Upper lobe of right lung (tissue), 1 donor: ENCODE measurements at places on chromosomes 3 and 15.

- H3K27me3 ChIP-seq = no peaks in the 10 kb centered on the region
- no peak overlapping the region for H3K4me3 ChIP-seq
- H3K36me3 ChIP-seq = no peaks in the 10 kb centered on the region
- H3K27ac ChIP-seq = no peak overlapping the region
- H3K4me1 ChIP-seq = no peaks in the 10 kb centered on the region
Measured at GRCh38 chr15:89670971-89671560, 8.1 kb downstream of the PLIN1 start.

GRCh38 chr3:51955175-51955892 lies at the start of gene GPR62:
Gene GPR62 (plus strand): TSS chr3:51955381. CDS start chr3:51955653, 272 bp downstream.
- no peaks in the 10 kb centered on the region for H3K27me3 ChIP-seq
- H3K4me1 ChIP-seq = peaks cover 8% of the 10 kb centered on the region
- H3K4me3 ChIP-seq = peak within 1 kb of the TSS; percentile 43
- H3K36me3 ChIP-seq = no peaks in the 10 kb centered on the region
- peak within 1 kb of the TSS; percentile 60 for H3K27ac ChIP-seq

DNA sequence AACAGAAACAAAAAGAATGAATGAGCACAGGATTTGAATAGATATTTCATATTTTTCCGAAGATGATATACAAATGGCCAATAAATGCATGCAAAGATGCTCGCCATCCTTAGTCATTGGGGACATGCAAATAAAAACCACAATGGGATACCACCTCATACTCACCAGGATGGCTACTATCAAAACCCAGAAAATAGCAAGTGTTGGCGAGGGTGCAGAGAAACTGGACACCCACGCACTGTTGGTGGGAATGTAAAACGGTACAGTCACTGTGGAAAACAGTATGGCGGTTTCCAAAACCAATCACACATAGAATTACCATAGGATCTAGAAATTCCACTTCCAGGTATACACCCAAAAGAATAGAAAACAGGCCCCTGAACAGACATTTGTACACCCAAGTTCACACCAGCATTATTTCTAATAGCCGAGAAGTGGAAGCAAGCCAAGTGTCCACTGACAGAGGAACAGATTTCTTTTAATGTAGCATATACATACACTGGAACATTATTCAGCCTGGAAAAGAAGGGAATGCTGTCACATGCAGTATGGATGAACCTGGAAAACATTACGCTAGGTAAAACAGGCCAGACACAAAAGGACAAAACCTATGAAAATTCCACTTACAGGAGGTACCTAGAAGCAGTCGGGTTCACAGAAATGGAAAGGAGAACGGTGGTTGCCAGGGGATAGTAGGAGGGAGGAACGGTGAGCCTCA lies 3.6 kb downstream of the RNF168 start:
- DNase-seq = no peak
- no peaks in the 10 kb centered on the region for H3K27me3 ChIP-seq
- H3K36me3 ChIP-seq = peaks cover 12% of the 10 kb centered on the region

DNA sequence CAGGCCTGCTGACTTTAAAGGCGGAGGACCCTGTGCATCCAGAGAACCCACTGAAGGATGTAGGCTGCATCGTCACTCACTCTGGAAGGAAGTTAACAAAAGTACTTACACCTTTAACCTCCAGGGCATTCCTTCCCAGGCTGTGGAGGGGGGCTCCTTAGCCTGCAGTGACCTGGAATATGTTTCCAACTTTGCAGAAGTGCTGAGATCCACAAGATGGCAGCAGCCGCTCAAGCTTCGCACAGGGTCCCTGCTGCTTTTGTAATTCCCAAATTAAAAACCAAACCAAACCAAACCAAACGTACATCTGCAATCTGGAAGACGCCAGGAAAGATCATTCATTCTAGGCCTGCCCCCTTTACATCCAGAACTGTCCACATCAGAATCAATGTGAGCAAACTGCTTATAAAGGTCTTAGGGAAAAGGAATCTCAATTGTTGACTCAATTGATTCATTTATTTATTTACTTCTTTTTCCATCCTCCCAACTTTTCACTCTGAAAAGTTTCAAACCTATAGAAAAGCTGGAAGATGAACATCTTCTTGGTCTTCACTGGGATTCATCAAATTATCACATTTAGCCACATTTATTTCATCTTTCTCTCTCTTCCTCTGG lies 70.5 kb upstream of the KLHL25 start:
- no peaks in the 10 kb centered on the region for H3K27me3 ChIP-seq
- no peaks in the 10 kb centered on the region for H3K4me1 ChIP-seq
- no peaks in the 10 kb centered on the region for H3K36me3 ChIP-seq

GRCh38 chr15:31276596-31277298 lies 49.9 kb upstream of the KLF13 start:
- no peak overlapping the region for H3K4me3 ChIP-seq
- no peak for DNase-seq
- H3K27ac ChIP-seq = no peak overlapping the region
- H3K4me1 ChIP-seq = peaks cover 12% of the 10 kb centered on the region
- no peaks in the 10 kb centered on the region for H3K27me3 ChIP-seq

DNA sequence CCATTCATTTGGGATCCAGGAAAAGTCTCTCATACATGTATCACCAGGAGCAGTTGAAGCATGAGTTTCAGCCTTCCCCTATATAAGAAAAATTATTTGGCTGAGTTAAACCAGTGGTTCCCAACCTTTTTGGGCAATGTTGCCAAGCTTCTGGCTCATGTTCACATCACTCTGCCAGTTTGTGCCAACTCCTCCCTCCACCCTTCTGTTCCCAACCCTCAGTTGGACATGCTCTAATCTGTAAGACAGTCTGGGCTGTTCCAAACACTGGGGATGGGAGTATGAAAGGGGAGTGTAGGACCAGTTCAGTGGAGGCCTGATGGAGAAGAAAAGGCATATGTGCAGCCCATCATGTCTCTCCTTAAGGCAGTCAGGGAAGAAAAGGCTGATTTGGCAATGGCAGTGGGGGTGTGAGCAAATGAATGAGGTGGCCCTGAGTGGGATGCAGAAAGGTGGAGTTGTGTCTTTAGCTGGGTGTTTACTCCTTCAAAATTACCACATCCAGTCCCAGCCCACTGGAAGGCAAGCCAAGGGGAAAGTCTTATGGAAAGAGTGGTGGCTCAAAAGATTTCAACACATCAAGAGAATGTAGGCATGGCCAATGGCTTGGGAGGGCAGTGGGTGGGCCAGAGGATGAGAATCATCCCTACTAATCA lies 32.0 kb upstream of the PRICKLE2 start:
- no peak overlapping the region for H3K27ac ChIP-seq
- H3K27me3 ChIP-seq = no peaks in the 10 kb centered on the region
- no peak overlapping the region for H3K4me3 ChIP-seq
- H3K36me3 ChIP-seq = no peaks in the 10 kb centered on the region
- peaks cover 26% of the 10 kb centered on the region for H3K4me1 ChIP-seq

DNA sequence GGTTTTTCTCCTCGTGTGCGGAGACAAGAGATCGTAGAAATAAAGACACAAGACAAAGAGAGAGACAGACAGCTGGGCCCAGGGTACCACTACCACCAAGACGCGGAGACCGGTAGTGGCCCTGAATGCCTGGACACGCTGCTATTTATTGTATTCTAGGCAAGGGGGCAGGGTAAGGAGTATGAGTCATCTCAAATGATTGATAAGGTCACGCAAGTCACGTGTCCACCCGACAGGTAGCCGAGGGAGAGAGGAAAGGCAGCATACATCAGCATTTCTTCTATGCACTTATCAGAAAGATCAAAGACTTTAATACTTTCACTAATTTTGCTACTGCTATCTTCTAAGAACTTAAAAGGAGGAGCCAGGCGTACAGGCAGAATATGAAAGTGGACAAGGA lies 28.2 kb downstream of the MYL3 start:
- no peaks in the 10 kb centered on the region for H3K4me1 ChIP-seq
- DNase-seq = no peak
- no peaks in the 10 kb centered on the region for H3K36me3 ChIP-seq
- H3K27ac ChIP-seq = no peak overlapping the region
- H3K27me3 ChIP-seq = no peaks in the 10 kb centered on the region
- H3K4me3 ChIP-seq = no peak overlapping the region

DNA sequence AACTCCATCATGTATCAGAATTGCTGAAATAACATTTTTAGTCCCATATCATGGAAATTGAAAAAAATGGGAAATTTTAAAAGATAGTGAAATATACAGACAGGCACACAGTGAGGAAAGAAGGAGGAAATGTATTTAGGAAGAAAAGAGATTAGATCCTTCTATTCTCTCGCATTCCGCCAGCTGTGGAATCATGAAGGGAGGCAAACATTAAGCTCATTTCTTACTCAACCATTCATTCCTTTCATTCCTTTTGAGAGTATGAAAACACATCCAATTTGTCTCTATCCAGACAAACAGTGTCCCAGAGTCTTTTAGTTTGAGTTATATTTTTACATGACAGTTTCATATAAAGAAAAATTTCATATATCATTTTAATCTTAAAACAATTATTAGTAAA lies 52.5 kb upstream of the KCNMB2 start:
- no peaks in the 10 kb centered on the region for H3K27me3 ChIP-seq
- no peak for DNase-seq
- H3K27ac ChIP-seq = no peak overlapping the region
- no peak overlapping the region for H3K4me3 ChIP-seq
- no peaks in the 10 kb centered on the region for H3K36me3 ChIP-seq

- H3K36me3 ChIP-seq = no peaks in the 10 kb centered on the region
- no peak for DNase-seq
- H3K27ac ChIP-seq = peak overlapping the region; percentile 64
- peaks cover 16% of the 10 kb centered on the region for H3K4me1 ChIP-seq
Measured at GRCh38 chr3:88032245-88032644, 26.6 kb downstream of the CGGBP1 start.

GRCh38 chr3:99982650-99983049 lies 131.7 kb downstream of the FILIP1L start:
- no peaks in the 10 kb centered on the region for H3K36me3 ChIP-seq
- no peak overlapping the region for H3K4me3 ChIP-seq
- H3K27ac ChIP-seq = no peak overlapping the region
- H3K27me3 ChIP-seq = no peaks in the 10 kb centered on the region
- no peaks in the 10 kb centered on the region for H3K4me1 ChIP-seq
- DNase-seq = no peak

DNA sequence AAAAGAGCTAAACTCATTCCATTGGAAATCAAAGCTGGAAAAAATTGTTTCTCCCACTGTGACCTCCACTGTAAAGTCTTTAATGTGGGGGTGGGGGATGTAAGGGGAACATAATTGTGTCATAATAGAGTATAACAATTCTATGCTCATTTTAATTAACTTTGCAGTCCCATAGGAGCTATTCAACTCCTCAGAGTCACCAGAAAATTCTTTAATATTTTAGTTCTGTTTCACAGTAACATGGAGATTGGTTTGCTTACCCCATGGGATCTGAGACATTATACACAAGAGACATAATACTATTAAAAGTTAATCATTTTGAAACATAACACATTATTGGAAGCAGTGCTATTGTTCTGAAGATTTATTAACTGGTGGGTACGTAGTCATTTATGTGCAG lies 765.9 kb upstream of the GRM7 start:
- no peak overlapping the region for H3K27ac ChIP-seq
- no peak for DNase-seq
- H3K36me3 ChIP-seq = no peaks in the 10 kb centered on the region
- H3K27me3 ChIP-seq = no peaks in the 10 kb centered on the region
- H3K4me1 ChIP-seq = no peaks in the 10 kb centered on the region
- H3K4me3 ChIP-seq = no peak overlapping the region

DNA sequence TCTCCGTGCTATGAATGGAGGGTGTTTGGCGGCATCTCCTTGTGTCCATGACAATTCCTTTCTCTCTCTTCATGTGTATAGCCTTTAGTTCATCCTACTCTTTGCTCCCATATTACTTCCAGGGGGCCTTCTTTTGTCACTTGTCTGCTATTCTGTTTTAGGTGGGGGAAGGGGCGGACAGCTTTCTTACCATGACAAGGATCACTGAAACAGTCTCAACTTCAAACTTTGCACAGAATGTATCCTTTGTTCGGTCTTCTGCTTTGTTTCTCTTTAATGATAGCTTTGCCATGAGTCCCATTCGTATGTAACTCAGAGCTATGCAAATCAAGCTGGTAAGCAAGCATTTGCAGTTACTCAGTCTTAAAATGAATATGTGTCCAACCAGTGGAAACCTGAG lies 294.2 kb downstream of the TIGIT start:
- no peaks in the 10 kb centered on the region for H3K36me3 ChIP-seq
- no peak overlapping the region for H3K4me3 ChIP-seq
- H3K27me3 ChIP-seq = no peaks in the 10 kb centered on the region

DNA sequence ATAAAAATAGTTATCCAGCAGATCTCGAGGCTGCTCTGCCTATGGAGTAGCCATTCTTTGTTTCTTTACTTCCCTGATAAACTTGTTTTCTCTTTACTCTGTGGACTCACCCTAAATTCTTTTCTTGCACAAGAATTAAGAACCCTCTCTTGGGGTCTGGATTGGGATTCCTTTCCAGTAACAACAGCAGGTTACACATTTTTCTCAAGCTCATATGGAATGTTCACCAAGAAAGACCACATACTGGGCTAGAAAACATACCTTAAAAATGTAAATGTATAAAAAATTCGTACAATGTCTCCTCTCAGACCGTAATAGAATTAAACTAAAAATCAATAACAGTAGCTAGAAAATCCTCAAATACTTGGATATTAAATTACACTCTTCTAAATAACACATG lies 299.2 kb downstream of the CNTN3 start:
- H3K4me1 ChIP-seq = no peaks in the 10 kb centered on the region
- no peak overlapping the region for H3K4me3 ChIP-seq

GRCh38 chr3:31405515-31405914 lies 127.2 kb upstream of the STT3B start:
- no peaks in the 10 kb centered on the region for H3K27me3 ChIP-seq
- H3K27ac ChIP-seq = no peak overlapping the region
- no peaks in the 10 kb centered on the region for H3K36me3 ChIP-seq
- H3K4me3 ChIP-seq = no peak overlapping the region

DNA sequence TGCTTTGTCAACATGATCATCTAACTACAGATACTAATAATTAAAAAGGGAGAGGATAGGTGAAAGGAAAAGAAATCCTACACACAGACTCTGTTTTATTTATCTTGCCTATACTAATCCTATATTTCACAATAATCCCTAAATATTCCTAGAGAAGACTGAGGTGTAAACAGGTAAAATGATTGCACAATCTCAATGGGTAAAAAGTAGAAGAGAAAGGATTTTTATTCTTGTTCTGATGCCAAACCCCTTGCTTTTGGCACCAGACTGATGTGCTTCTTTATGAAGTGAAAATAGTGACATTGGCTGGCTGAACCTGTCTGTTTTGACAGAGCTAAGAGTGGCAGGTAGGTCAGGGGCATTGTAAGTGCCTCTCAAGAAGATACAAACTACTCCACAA lies 101.9 kb upstream of the ZPLD1 start:
- no peaks in the 10 kb centered on the region for H3K27me3 ChIP-seq
- H3K4me1 ChIP-seq = no peaks in the 10 kb centered on the region
- DNase-seq = no peak
- no peak overlapping the region for H3K4me3 ChIP-seq
- H3K36me3 ChIP-seq = no peaks in the 10 kb centered on the region

GRCh38 chr3:143551761-143552160 lies 296.5 kb downstream of the SLC9A9 start:
- no peaks in the 10 kb centered on the region for H3K4me1 ChIP-seq
- no peaks in the 10 kb centered on the region for H3K27me3 ChIP-seq
- H3K36me3 ChIP-seq = no peaks in the 10 kb centered on the region
- no peak overlapping the region for H3K27ac ChIP-seq
- H3K4me3 ChIP-seq = no peak overlapping the region

- no peaks in the 10 kb centered on the region for H3K36me3 ChIP-seq
- H3K27ac ChIP-seq = no peak overlapping the region
- no peak for DNase-seq
- H3K27me3 ChIP-seq = no peaks in the 10 kb centered on the region
- H3K4me3 ChIP-seq = no peak overlapping the region
- H3K4me1 ChIP-seq = peaks cover 14% of the 10 kb centered on the region
Measured at GRCh38 chr15:74402337-74402841, 31.4 kb downstream of the SEMA7A start.
